Activated B cell treated with CpG ODN at 0.5 μM for 24 hours (primary cell): ENCODE measurements at places on chromosomes 7 and 10.
A peak's percentile ranks its signal among the peaks of the same experiment; 100 is the strongest.

GRCh38 chr7:41729059-41729458, 26.2 kb upstream of the INHBA start:
- DNase-seq, result no peak
- no peak overlapping the region for H3K27ac ChIP-seq
- H3K27me3 ChIP-seq, result no peaks in the 10 kb centered on the region
- H3K4me3 ChIP-seq, result no peak overlapping the region
- H3K36me3 ChIP-seq, result no peaks in the 10 kb centered on the region

- no peak overlapping the region for H3K4me3 ChIP-seq
- no peaks in the 10 kb centered on the region for H3K36me3 ChIP-seq
- H3K27me3 ChIP-seq, result no peaks in the 10 kb centered on the region
Measured at GRCh38 chr10:43979551-43979950, 330.9 kb upstream of the ZNF32 start.

GRCh38 chr7:2876031-2876731, 32.1 kb upstream of the GNA12 start:
- H3K36me3 ChIP-seq, result no peaks in the 10 kb centered on the region
- DNase-seq, result no peak
- no peaks in the 10 kb centered on the region for H3K27me3 ChIP-seq

DNA sequence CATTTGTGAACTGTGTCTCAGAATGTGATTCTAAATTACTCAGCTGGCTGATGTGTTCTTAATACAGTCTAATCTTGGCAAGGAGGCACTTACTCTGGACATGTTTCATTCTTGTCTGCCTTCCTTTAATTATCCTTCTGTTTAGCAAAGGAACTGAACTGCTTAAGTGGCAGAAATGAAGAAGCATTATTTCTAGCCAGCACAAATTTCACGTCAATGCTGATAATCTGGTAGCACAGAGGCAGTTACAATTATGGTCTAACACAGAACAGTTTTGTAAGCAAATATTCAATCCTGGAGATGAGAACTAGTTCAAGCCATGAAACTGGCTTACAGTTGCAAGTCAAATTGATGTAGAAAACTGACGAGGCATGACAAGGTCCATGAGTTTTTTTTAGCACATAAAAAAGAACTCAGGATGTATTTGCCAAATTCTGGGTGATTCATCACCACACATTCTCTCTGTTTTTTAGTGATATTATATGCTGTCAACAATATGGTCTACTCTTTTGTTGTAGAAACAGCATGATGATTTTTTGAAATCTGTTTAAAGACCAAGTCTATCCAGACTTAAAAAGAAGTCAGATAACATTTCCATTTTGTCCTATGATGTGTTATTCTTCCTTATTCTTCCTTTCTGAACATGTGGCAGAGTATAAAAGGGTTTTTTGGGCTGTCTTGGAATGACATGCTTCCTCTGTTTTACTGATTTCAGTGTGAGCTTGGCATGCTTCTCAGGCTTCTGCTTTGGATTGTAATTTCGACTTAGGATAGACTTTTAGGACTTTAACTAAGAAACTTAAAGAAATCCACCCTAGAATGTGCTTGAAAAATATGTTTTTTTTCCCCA, 154.8 kb downstream of the DNAJB9 start:
- no peak overlapping the region for H3K4me3 ChIP-seq
- no peak overlapping the region for H3K27ac ChIP-seq
- no peaks in the 10 kb centered on the region for H3K4me1 ChIP-seq
- no peaks in the 10 kb centered on the region for H3K36me3 ChIP-seq
- no peak for DNase-seq
- H3K27me3 ChIP-seq, result no peaks in the 10 kb centered on the region

DNA sequence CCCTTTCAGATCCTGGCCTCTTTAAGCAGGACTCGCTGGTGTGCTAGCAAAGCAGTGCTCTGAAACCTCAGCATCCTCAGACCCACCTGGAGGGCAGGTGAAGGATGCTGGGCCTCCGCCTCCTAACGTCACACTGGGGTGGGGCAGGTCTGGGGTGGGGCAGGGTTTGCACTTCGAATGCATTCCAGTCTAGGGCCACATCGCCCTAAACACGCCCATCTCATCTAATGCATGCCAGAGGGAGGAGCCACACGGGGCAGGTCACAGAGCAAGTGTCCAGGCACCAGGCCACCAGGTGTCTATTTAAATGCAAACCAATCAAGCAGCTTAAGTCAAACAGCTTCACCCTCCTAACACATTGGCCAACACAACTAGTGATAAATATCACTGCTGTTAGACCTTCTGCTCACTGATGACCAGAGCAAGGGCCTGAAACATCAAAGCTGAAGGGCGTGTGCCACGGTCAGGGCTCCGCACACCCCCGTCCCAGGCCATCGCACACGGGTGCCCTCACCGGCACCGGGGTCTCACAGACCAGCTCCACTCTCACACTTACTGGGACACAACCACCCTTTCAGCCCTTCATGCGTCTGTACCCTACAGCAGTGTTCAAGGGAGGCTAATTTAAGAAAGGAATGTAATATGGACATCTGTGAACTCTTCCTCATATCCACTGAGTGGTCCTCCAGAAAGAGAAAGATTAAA, 47.1 kb downstream of the DIP2C start:
- no peak overlapping the region for H3K27ac ChIP-seq
- no peaks in the 10 kb centered on the region for H3K36me3 ChIP-seq
- H3K4me3 ChIP-seq, result no peak overlapping the region
- H3K4me1 ChIP-seq, result no peaks in the 10 kb centered on the region
- DNase-seq, result no peak
- H3K27me3 ChIP-seq, result peaks cover 7% of the 10 kb centered on the region

GRCh38 chr10:5343561-5343960, 21.2 kb upstream of the UCN3 start:
- H3K4me1 ChIP-seq, result no peaks in the 10 kb centered on the region
- no peaks in the 10 kb centered on the region for H3K36me3 ChIP-seq
- no peak for DNase-seq
- H3K27ac ChIP-seq, result no peak overlapping the region

GRCh38 chr10:95818668-95819067, 62.7 kb downstream of the ENTPD1 start:
- no peaks in the 10 kb centered on the region for H3K27me3 ChIP-seq
- peaks cover 96% of the 10 kb centered on the region for H3K4me1 ChIP-seq
- H3K36me3 ChIP-seq, result peaks cover 49% of the 10 kb centered on the region
- peak overlapping the region; percentile 87 for H3K27ac ChIP-seq
- H3K4me3 ChIP-seq, result no peak overlapping the region
- no peak for DNase-seq

DNA sequence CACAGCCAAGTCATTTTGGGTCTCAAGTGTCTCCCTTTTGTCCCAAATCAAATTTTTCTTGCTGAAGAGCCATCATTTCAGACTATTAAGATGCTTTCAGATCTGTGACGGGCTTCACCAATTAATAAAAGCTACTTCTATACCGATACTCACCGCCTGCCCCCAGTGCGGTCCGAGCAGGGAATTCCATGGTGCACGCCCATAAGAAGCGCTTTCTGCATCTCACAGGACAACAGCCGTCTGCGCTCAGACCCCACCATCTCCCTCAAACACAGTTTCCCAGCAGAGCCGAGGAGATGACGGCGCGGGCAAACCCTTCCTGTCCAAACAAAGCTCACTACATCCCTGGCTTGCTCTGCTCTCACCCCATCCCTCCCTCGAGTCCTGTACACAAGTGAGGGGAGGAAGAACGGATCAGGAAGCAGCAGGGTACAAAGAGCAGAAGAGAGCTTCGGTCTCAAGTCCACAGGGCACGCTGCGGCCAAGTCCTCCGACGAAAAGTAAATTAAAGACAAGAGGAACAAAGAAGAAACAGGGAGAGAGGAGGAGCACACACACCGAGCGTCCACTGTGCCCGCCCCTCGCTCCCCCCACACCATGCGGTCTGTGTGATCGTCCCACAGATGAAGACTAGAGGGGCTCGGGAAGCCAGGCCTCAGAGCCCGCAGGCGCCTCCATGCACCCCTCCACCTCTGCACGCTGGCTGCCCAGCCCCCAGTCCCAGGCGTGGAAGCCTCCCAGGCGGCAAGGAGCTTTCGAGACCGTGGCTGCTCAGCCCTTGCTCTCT, 121.9 kb downstream of the MAD1L1 start:
- no peaks in the 10 kb centered on the region for H3K27me3 ChIP-seq
- peak overlapping the region; percentile 76 for H3K27ac ChIP-seq

- H3K4me1 ChIP-seq, result no peaks in the 10 kb centered on the region
- H3K4me3 ChIP-seq, result no peak overlapping the region
- no peak for DNase-seq
- no peaks in the 10 kb centered on the region for H3K27me3 ChIP-seq
- no peaks in the 10 kb centered on the region for H3K36me3 ChIP-seq
Measured at GRCh38 chr10:128854963-128855362, 612.1 kb upstream of the MGMT start.

GRCh38 chr10:113059371-113059780, 109.3 kb downstream of the TCF7L2 start:
- no peak for DNase-seq
- H3K4me3 ChIP-seq, result no peak overlapping the region
- H3K27ac ChIP-seq, result no peak overlapping the region
- no peaks in the 10 kb centered on the region for H3K36me3 ChIP-seq

- H3K27me3 ChIP-seq, result peaks cover 14% of the 10 kb centered on the region
- no peak overlapping the region for H3K4me3 ChIP-seq
- no peaks in the 10 kb centered on the region for H3K36me3 ChIP-seq
Measured at GRCh38 chr7:1639532-1640175, 30.4 kb upstream of the ELFN1 start.

GRCh38 chr7:14598978-14599377, 303.6 kb downstream of the DGKB start:
- H3K27me3 ChIP-seq, result no peaks in the 10 kb centered on the region
- no peaks in the 10 kb centered on the region for H3K4me1 ChIP-seq
- H3K36me3 ChIP-seq, result no peaks in the 10 kb centered on the region
- H3K27ac ChIP-seq, result no peak overlapping the region

- no peaks in the 10 kb centered on the region for H3K36me3 ChIP-seq
- peaks cover 9% of the 10 kb centered on the region for H3K27me3 ChIP-seq
- no peak for DNase-seq
- H3K4me1 ChIP-seq, result no peaks in the 10 kb centered on the region
- no peak overlapping the region for H3K27ac ChIP-seq
Measured at GRCh38 chr7:50502947-50503346, 52.8 kb upstream of the FIGNL1 start.

GRCh38 chr7:112079673-112080072, 126.5 kb downstream of the DOCK4 start:
- no peak overlapping the region for H3K27ac ChIP-seq
- no peak overlapping the region for H3K4me3 ChIP-seq
- no peaks in the 10 kb centered on the region for H3K27me3 ChIP-seq

- peaks cover 6% of the 10 kb centered on the region for H3K4me1 ChIP-seq
- no peak overlapping the region for H3K4me3 ChIP-seq
- no peaks in the 10 kb centered on the region for H3K27me3 ChIP-seq
- no peaks in the 10 kb centered on the region for H3K36me3 ChIP-seq
- H3K27ac ChIP-seq, result no peak overlapping the region
Measured at GRCh38 chr7:24786306-24786705, 29.0 kb upstream of the GSDME start.

- H3K4me1 ChIP-seq, result no peaks in the 10 kb centered on the region
- H3K27me3 ChIP-seq, result no peaks in the 10 kb centered on the region
- H3K27ac ChIP-seq, result no peak overlapping the region
- no peak for DNase-seq
Measured at GRCh38 chr10:91043173-91043910, 122.5 kb upstream of the ANKRD1 start.

DNA sequence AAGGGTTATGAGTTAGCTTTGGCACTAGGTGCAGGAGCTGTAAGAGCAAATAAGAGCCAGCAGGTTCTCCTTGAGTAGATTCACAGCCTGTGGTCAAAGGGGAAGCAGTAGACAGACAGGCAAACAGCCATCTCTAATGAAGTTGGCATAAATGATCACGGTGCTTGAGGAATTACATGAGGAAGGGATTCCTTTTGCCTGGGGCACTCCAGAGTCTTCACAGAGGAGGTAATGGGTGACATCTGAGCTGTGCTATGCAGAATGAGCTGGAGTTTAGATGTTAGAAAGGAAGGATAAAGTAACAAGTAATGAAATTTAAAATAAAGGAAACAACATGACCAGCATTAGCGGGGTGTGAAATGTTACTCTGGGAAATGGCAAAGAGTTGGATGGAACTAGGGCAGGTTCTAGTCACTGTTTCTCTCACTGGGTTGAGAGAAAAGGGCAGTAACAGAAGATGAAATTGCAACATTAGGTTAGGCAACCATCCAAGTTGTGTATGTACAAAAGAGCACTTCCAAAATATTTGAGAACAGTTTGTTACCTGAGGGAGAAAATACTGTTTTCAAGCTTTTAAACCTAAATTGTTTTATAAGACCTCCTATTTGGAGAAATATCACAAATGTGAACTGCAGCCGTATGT, 613.8 kb downstream of the PHTF2 start:
- no peak for DNase-seq
- no peak overlapping the region for H3K4me3 ChIP-seq
- no peak overlapping the region for H3K27ac ChIP-seq
- no peaks in the 10 kb centered on the region for H3K27me3 ChIP-seq
- no peaks in the 10 kb centered on the region for H3K36me3 ChIP-seq
- no peaks in the 10 kb centered on the region for H3K4me1 ChIP-seq

- no peak for DNase-seq
- H3K36me3 ChIP-seq, result no peaks in the 10 kb centered on the region
- H3K27ac ChIP-seq, result no peak overlapping the region
- H3K4me3 ChIP-seq, result no peak overlapping the region
Measured at GRCh38 chr7:140551355-140552239, 72.3 kb upstream of the MKRN1 start.

DNA sequence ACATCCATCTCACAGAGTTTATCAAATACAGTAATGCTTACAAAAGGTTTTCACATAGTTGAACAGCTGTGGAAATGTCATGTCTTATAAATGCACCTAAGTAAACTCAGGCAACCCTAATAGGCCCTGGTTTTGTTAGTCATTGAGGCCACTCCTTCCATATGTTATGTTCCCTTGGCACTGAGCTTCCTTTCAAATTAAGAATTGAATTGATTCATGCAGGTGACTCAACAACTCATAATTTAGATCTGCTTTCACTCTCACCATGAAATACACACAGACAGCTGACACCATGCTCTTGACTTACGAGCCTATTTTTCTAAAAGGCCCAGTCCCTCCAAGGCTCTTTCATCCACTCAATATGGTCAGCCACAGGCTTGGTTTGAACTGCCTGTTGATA, 476.9 kb downstream of the KCNMA1 start:
- H3K27ac ChIP-seq, result no peak overlapping the region
- H3K36me3 ChIP-seq, result no peaks in the 10 kb centered on the region
- DNase-seq, result no peak

DNA sequence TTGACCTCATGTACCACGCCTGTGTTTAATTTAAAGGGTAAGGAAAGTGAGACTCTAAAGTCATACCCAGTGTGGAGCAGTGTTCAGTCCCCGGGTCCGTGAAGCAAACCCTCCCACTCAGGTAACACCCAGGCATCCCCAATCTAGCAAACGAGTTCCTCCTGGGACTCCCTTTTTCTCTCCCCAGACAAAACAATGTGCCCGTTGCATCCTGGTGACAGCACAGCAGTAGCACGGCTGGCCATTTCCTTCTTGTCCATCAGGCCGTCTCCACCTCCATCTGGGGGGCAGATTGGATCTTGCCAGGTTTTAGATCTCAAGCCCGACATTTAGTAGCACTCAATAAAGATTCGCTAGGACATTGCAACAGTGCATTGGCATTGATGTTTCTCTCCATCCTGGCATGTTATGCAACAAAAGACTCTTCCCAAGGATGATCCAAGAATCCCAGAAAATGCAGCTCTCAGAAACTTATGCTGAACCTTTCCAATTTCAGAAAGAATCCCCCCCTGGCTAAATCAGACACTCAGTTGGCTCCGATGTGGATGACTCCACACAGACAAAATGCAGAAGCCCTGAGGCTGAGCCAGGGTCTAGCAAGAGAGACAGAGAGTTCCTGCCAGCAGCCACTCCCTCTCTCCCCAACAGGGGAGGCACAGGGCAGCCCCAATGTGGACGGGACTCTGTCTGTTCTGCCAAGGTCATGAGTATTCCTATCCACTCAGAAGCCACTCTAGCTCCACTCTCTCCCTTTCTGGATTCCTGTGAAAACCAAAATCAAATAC, 274.5 kb upstream of the MGMT start:
- H3K36me3 ChIP-seq, result no peaks in the 10 kb centered on the region
- DNase-seq, result no peak
- H3K27me3 ChIP-seq, result peaks cover 4% of the 10 kb centered on the region
- H3K27ac ChIP-seq, result no peak overlapping the region
- no peak overlapping the region for H3K4me3 ChIP-seq
